Stimulated activated CD8-positive, alpha-beta memory T cell treated with anti-CD3 and anti-CD28 coated beads, Interleukin-4, amount 100 ng/mL, for 1 hour (primary cell): ENCODE measurements at places on chromosomes 12 and 14.

- DNase-seq, result no peak
Measured at GRCh38 chr12:33794954-33795353, 227.3 kb upstream of the ALG10 start.

- no peak for DNase-seq
Measured at GRCh38 chr14:100533656-100534485, 53.3 kb downstream of the BEGAIN start.

DNA sequence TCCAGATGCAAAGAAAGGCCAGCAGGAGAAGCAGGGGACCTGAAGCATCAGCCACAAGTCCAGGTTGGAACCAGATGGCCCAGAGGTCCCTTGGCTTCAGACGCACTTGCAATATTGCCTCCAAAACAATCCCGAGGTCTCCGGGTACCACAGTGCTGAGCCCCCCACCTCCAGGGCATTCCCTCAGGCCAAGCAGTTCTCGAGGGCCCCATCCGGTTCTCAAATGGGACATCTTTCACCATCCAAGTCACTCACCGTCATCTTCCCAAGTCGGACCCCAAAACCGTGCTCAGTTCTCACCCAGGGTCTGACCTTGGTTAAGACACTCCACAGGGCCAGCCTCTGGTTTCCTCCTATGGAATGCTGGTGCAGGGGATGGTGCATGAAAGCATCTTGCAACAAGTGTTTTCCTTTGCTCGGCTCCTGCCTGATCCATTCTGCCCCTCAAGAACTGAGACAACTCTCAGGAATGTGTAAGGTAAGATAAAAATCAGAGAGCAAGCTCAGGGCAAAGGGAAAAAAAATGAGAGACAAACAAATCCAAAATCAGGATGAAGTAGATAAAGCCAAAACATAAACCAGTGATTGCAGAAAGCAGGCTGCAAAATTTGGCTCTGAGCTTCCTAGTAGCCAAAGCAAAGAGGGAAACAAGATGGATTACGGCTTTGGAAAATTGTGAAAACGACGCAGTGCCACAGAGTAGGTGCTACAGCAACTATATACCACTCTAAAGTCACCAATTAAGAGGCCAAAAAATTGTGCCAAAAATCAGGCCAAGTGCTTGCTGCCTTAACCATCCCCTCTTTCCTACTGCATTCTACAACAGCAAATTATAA is 8.0 kb downstream of the NCOR2 start:
- no peak for DNase-seq

- DNase-seq, result no peak
Measured at GRCh38 chr14:72688990-72689671, 204.8 kb downstream of the DPF3 start.

DNA sequence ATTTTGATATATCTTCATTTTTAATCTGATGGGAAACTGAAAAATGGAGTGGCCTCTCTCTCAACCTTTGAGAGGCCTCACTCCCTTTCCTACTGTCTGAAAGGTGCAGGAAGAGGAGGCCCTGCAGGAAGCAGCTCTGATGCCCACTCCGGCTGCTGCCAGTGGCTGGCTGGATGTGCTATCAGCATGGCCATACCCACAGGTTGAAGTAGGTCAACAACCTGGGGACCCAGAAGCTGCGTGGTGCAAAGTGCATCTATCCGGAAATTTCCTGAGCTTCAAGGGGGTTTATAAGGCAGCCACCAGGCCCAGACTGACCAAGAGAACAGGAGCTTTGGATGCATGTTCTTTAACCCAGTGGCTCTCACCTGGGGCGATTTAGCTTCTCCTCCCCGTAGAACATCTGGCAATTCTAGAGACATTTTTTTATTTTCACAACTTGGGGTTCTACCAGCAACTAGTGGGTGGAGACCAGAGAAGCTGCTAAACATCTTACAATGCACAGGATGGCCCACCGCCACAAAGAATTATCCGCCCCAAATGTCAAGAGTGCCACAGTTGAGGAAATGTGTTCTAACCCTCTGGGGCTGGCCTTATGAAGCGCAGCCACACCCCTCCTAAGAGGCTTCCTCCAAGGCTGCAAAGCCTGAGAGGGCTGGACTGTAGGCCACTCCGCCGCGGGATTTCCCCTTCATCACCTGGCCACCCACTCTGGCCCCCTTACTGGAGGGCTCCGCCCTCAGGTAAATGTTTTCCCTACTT is 8.2 kb upstream of the BATF start:
- DNase-seq, result no peak

- no peak for DNase-seq
Measured at GRCh38 chr14:76490735-76491134, 114.8 kb downstream of the ESRRB start.

GRCh38 chr14:61730756-61731373 is 31.4 kb upstream of the SNAPC1 start:
- DNase-seq, result no peak
